ENCODE measurements at places on chromosomes 5 and 9.

- DNase-seq, result no peak
Observed at GRCh38 chr9:117233016-117233415, 181.8 kb downstream of the ASTN2 start.

DNA sequence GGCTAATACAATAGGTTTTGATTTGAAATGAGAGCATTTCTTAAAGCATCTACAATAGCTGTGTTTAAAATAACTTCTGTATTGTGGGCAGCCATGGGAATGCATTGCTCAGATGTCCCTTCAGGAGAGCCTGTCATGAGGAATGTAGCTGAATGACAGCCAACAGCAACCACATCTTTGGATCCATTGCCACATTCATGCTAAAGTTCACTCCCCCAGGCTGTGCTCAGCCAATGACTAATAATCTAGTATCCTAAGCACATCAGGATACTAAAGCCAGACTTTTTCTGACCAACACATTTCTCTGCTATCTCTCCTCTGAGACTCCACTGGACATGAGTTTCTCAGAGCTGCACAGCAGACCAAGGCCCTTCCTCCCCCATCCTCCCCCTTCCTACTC, 45.5 kb downstream of the HTR1A start:
- no peak for DNase-seq

GRCh38 chr9:14813336-14814248, 91.1 kb upstream of the CER1 start:
- DNase-seq, result no peak

- no peak for DNase-seq
Observed at GRCh38 chr5:57097526-57097925, 76.3 kb upstream of the GPBP1 start.

DNA sequence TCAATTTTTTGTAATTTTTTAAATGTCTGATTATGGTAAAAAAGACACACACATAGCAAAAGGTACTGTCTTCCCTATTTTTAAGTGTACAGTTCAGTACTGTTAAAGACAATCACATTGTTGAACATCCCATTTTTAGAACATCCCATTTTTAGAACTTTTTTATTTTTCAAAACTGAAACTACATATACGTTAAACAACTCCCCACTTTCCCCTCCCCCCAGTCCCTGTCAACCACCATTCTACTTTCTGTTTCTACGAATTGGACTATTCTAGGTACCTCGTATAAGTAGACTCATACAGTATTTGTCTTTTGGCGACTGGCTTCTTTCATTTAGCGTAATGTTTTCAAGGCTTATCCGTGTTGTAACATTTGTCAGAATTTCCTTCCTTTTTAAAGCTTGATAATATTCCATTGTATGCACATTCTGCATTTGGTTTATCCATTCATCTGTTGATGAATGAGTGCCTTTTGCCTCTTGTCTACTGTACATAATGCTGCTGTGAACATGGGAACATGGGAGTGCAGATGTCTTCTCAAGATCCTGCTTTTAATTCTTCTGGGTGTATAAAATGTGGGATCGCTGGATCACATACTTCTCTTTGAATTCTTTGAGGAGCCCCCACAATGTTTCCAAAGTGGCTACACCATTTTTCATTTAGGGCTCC, 154.0 kb downstream of the PIK3R1 start:
- no peak for DNase-seq

DNA sequence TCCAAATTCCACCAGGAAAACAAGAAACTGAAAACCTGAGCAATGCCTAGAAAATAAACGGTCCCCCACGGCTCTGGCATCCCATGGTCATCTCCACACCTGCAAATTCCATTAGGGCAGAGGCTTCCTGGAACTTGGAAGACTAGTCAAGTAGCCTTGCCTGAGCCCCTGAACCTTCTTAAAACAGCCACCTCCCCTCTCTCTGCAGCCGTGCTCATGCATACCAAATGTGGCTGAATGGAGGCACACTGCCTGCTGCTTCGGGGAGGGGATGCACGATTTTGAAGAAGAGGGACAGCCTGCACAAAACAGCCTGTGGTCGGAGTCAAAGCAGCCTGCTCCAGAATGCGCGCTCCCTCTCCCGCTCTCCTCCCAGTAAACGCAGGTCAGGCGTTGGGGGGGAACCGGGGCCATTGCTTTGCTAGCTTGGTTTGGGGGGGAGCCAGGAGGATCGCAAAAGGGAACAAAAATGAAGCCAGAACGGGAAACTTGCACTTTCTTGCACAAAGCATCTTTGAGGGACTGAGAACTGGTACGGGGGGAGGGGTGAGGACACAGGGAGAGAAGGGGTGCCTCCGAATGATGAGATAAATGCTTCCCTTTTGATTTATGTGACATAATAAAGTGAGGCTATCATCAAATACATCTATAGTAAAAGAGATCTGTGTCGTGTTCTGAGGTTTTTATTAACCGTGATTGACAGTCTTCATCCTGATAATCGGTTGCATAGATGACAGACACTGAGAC, at the start of gene TRPM3:
TRPM3 (minus strand) TSS at position 347 of the 747 bp plus-strand sequence; CDS start at position 80, 267 bp downstream.
- no peak for DNase-seq

DNA sequence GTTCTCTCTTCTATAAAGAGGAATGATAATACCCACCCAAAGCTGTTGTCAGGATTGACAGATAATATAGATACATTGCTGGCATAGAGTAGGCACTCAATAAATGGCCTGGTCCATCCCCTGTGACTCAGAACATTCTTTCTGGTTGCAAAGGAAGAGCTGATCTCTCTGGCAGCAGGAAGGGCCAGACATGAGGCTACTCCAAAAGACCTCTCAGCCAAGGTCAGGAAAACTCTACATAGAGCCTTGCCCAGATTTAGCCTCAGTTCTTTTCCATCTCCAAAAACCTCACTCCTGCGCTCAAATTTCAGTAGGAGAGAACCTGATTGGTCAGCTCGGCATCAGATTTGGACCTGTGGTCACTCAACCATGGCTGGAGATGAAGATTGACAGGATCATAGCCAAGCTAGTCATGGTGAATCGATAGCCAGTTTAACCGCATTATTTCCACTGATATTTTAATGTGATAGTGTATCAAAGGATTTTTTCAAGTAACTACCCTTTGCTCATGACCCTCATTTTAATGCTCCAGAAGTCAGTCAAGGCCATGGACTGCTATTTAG, 319.6 kb downstream of the DRD1 start:
- DNase-seq, result no peak

DNA sequence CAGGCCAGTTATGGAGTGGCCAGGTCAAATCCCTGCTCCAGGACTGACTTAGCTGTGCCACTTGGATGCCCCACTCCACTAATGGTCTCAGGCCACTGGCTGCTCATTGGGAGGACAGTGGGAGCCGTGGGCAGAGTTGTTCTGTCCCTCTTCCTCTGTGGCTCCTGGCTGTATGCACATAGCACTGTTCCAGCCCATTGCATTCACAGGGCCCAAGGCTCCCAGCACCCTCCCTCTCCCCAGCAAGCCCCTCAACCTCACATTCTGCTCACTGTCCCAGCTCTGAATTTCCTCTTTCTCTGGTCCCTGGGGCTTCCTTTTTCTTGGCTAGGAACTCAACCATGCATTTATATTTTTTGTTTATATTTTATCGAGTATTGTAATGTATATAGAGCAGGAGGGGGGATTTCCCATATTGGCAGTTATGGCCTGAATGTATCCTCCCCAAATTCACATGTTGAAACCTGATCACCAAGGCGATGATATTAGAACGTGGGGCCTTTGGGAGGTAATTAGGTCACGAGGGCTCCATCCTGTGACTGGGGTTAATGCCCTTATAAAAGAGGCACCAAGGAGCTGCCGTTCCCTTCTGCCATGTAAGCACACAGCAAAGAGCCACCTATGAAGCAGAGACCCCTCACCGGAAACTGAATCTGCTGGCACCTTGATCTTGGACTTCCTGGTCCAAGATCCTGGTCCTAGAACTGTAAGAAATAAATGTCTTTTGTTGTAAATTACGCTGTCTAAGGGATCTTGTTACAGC, 17.0 kb upstream of the MVB12B start:
- no peak for DNase-seq

DNA sequence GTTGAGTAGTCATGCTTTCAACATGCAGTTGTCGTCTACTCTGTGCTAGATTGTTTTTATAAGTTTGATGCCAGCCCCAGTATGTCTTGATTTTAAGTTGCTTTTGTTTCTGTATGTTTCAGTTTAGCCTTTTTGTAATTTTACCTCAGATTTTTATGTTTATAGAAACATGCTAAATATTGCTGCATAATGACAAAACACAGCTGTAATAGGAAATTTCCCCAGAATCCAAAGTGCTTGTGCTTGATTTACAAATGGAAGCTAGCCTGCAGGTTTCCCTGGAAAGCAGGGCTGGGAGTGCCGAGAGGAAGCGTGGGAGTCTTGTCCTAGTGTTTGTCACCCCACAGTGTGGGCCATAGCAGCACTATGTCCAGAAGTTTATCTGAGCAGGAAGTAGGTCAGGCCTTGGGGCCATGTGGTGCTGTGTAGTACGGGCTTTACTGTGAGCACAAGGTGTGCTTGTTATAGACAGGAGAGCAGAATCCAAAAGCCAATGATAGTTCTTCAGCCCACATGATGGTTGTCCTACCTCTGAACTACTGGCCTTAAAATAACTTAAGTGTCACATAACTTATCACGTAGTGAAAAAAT, 100.0 kb upstream of the NREP start:
- no peak for DNase-seq

DNA sequence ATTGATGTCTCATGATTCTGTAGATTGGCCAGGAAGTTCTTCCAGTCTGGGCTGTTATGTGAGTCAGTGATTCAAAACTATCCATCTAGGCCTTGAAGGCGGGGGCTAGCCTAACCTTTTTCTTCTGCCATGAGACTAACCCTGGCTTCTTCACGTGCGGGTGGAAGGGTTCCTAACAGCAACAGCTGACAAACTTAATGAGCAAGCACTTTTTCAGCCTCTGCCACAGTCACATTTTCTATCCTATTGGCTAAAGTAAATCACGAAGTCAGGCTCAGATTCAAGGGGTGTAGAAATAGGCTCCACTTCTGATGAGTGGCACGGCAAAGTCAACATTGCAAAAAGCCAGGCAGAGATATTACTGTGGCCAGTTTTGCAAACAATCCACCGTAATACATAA, 68.4 kb downstream of the STK32A start:
- DNase-seq, result no peak

- DNase-seq, result no peak
Observed at GRCh38 chr5:122101636-122102285, 23.7 kb upstream of the LOX start.

- DNase-seq, result no peak
Observed at GRCh38 chr9:131885144-131885609, 145.3 kb upstream of the RAPGEF1 start.

DNA sequence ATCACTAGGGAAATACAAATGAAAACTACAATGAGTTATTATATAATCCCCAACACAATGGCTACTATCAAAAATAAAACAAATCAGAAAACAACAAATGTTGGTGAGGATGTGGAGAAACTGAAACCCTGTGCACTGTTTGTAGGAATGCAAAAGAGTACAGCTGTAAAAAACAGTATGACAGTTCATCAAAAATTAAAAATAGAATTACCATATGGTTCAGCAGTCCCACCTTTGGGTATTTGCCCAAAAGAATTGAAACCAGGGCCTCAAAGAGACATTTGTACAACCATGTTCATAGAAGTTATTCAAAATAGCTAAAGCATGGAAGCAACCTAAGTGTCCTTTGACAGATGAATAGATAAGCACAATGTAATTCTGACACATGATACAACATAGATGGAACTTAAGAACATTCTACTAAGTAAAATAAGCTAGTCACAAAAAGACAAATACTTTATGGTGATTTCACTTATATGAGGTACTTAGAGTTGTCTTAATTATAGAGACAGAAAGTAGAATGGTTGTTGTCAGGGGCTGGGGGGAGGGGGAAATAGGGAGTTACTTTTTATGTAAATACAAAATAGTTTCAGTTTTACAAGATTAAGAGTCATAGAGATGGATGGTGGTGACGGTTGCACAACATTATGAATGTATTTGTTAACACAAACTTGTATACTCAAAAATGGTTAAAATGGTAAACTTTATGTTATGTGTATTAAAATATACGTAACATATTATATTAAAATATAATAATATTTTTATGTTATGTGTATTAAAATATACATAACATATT, 102.8 kb downstream of the KCTD16 start:
- no peak for DNase-seq

All from stimulated activated CD4-positive, alpha-beta T cell treated with anti-CD3 and anti-CD28 coated beads, TNF-alpha, amount 100 ng/mL, for 1 hour (primary cell).